ENCODE measurements at places on chromosomes 12 and 14. TPM values are rescaled to one million over a fixed set of nuclear protein-coding genes. Genes with fewer than 3 reads are reported as not detected.

The CCDC177 gene
- not detected for total RNA-seq

The SOX5 gene
- total RNA-seq: 0.18 TPM

The OTX2 gene
- not detected for total RNA-seq

DNA sequence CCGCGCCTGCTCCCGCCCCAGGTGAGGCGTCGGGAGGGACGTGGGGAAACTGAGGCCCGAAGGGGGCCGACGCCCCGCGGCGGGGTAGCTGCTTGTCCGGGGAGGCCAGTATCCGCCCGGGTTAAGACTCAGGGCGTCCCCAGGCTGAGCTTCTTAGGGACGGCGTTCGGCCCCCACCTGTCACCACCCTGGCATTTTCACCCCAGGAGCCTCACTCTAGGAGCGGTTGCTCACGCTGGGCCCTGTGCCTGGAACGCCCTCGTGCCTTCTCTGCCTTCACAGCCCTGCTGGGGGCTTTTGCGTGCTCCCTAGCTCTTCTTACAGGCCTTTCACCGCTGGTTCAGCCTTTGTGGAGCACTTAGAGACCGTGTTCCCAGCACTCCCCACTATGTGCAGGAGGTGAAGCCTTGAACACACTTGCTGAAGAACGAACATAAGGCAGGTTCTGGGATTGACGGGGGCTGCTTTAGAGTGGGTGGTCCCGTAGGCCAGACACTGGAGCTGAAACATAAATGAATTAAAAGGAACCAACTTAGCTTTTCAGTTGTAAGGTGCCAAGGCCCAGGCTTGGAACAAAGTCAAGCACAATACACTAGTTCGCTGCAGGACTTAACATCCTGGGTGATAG lies 601 bp downstream of the ZNF839 start:
- peak overlapping the region; percentile 88 for H3K27ac ChIP-seq
- H3K4me3 ChIP-seq: peak overlapping the region; percentile 69
- H3K27me3 ChIP-seq: no peaks in the 10 kb centered on the region
- peaks cover 31% of the 10 kb centered on the region for H3K4me1 ChIP-seq

GRCh38 chr12:90809940-90810339 lies 145.0 kb downstream of the CCER1 start:
- no peaks in the 10 kb centered on the region for H3K36me3 ChIP-seq
- no peak for DNase-seq
- H3K27ac ChIP-seq: no peak overlapping the region
- no peak overlapping the region for H3K4me3 ChIP-seq
- no peaks in the 10 kb centered on the region for H3K4me1 ChIP-seq

DNA sequence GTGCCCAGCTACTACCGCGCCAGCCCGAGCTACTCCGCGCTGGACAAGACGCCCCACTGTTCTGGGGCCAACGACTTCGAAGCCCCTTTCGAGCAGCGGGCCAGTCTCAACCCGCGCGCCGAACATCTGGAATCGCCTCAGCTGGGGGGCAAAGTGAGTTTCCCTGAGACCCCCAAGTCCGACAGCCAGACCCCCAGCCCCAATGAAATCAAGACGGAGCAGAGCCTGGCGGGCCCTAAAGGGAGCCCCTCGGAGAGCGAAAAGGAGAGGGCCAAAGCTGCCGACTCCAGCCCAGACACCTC lies 697 bp downstream of the HOXC10 start:
- peaks cover 26% of the 10 kb centered on the region for H3K4me1 ChIP-seq
- H3K4me3 ChIP-seq: no peak overlapping the region
- no peaks in the 10 kb centered on the region for H3K36me3 ChIP-seq
- H3K27ac ChIP-seq: no peak overlapping the region
- peaks cover 91% of the 10 kb centered on the region for H3K27me3 ChIP-seq
- DNase-seq: no peak

DNA sequence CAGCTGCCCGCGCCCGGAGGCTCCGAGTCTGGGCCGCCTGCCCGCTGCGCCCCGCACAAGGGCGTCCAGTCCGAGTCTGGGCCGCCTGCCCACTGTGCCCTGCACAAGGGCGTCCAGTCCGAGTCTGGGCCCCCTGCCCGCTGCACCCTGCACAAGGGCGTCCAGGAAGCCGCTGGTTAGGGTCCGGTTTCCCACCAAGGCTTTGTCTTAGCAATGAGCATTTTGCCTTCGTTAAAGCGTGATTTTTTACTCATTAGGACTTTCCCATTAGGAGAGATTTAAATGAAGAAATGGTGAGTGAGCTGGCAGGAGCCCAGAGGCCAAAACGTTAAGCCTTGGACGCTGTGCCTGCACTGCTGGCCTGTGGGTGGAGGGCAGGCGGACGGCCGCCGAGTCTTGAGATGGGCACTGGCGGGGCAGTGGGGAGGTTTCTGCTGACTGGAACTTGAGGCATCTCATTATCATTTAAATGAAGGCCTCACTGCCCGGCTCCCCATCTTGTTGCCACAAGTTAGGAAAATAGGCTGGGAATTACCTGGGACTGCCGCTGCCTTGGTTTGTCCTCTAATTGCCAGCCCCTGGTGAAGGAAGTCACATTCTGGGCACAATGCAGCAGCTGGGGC lies 36.0 kb downstream of the FBRSL1 start:
- no peak overlapping the region for H3K27ac ChIP-seq
- no peaks in the 10 kb centered on the region for H3K27me3 ChIP-seq
- H3K36me3 ChIP-seq: no peaks in the 10 kb centered on the region
- no peak overlapping the region for H3K4me3 ChIP-seq
- DNase-seq: no peak

DNA sequence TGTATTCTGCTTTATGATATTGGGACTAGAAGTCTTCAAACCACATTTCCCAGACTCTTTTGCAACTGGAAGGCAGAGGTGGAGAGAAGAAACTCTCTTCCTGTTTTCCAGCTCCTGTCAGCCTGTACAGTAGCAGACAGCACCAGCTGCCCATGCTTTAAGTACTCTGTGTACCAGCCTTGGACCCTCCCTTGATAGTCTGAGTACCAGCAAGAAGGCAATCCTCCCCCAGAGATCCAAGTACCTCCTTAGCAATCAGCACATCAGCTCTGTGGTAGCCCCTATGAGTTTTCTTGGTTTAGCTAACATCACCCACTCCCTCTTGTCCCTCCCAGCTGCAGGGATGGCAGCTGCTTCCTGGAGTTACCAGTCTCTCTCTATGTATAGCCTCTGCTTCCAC lies 56.3 kb downstream of the STXBP6 start:
- no peak for DNase-seq
- no peak overlapping the region for H3K27ac ChIP-seq
- no peaks in the 10 kb centered on the region for H3K36me3 ChIP-seq
- H3K27me3 ChIP-seq: peaks cover 4% of the 10 kb centered on the region
- H3K4me3 ChIP-seq: no peak overlapping the region

DNA sequence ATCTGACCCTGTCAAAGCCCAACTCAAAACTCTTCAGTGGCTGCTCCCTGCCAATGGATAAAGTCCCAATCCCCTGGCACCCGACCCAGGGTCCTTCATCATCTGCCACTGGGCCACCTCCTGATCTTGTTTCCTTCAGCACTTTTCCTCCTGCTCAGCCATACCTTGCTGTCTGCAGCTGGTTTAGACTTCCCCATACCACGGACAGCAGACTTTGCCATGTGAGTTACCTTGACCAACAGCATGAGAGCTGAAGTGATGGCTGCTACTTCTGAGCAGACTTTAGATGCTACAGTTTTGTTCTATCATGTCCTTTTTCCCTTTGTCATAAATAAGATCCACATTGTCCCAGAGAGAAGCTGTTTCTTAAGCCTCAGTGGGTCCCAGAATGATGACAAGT lies 33.3 kb upstream of the STON2 start:
- H3K36me3 ChIP-seq: no peaks in the 10 kb centered on the region
- H3K4me1 ChIP-seq: peaks cover 11% of the 10 kb centered on the region
- H3K27ac ChIP-seq: no peak overlapping the region
- DNase-seq: no peak
- peaks cover 43% of the 10 kb centered on the region for H3K27me3 ChIP-seq

DNA sequence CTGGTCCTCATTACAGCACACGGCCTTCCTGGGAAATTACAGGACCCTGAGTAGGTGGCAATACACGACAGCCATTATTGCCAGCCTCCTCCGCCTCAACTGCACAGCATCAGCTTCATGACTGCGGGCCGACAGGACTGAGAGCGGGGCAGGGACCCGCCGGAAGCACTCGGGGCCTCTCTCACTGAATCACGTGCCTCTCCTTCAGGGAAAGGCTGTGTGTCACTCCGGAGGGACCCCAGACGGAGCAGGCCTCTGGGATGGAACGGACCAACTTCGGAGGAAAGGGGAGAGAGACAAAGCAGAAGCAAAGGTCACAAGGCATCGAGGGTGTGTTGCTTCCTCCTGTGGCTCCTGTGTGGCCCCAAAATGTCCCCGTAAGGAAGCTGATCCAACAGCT lies 90.0 kb downstream of the RNF34 start:
- no peak for DNase-seq
- H3K27me3 ChIP-seq: no peaks in the 10 kb centered on the region
- no peak overlapping the region for H3K4me3 ChIP-seq
- no peaks in the 10 kb centered on the region for H3K4me1 ChIP-seq
- H3K36me3 ChIP-seq: peaks cover 8% of the 10 kb centered on the region

DNA sequence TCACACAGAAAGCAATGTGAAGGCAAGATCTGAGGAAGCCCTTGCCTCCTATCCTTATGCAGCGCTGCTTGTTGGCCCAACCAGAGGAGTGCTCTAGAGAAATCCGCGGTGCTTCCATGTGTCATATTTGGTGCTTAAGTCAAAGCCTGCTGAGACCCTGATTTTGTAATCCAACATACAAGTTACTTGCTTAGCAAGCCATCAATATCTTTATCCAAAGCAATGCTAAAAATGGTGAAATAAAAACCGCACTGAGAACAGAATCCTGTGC lies 250.0 kb downstream of the MED13L start:
- H3K27ac ChIP-seq: no peak overlapping the region
- no peaks in the 10 kb centered on the region for H3K4me1 ChIP-seq
- no peaks in the 10 kb centered on the region for H3K27me3 ChIP-seq
- DNase-seq: no peak

DNA sequence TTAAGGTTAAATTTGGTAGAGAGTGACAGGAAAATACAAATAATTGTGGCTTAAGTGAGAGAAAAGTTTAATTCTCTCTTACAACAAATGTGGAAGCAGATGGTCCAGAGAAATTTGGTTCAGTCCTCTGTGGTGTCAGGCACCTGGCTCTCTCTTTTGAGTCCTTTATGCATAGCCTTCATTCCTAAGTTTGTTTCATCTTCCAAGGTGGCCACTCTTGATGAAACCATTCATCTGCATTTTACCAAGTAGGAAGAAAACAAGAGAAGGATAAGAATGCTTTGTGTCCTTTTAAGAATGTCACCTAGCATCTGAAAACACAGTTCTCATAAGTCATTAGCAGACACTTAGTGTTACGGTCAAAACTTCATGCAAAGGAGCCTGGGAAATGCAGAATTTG lies 442.5 kb downstream of the CCER1 start:
- no peaks in the 10 kb centered on the region for H3K36me3 ChIP-seq
- H3K27ac ChIP-seq: no peak overlapping the region
- H3K4me1 ChIP-seq: no peaks in the 10 kb centered on the region
- no peak for DNase-seq

- H3K27ac ChIP-seq: no peak overlapping the region
- no peak overlapping the region for H3K4me3 ChIP-seq
- H3K36me3 ChIP-seq: no peaks in the 10 kb centered on the region
- no peaks in the 10 kb centered on the region for H3K27me3 ChIP-seq
Observed at GRCh38 chr12:77847060-77847541, 16.4 kb downstream of the NAV3 start.

DNA sequence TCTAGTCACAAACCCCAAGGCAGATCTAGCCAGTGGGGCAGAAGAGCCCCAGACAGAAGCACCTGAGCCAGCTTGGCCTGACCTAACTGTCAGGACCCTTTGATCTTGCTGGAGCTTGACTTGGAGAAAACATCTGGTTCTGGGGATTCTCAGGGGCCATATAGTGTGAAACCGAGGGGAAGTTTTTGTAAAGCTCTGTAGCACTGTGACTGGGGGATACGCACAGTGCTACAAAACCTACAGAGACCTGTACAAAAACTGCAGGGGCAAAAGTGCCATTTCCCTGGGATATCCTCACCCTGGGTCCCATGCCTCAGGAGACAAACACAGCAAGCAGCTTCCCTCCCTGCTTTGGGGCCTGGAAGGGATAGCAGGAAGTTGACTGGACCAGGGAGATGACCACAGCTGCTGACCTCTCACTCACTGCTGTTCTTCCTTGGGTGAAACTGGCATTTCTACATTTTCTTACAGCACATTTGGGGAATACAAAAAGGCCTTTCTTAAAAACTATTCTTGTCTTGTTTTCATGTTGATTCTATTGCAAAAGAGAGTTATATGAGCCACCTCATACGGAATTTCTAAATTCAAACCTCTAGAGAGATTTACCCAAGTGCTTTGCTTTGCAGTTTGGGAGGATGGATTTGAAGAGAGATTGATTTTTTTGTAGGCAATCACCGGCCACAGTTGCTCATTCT lies 140.0 kb downstream of the DAD1 start:
- no peaks in the 10 kb centered on the region for H3K36me3 ChIP-seq
- no peak overlapping the region for H3K4me3 ChIP-seq
- DNase-seq: no peak
- no peaks in the 10 kb centered on the region for H3K4me1 ChIP-seq
- H3K27ac ChIP-seq: no peak overlapping the region
- no peaks in the 10 kb centered on the region for H3K27me3 ChIP-seq

DNA sequence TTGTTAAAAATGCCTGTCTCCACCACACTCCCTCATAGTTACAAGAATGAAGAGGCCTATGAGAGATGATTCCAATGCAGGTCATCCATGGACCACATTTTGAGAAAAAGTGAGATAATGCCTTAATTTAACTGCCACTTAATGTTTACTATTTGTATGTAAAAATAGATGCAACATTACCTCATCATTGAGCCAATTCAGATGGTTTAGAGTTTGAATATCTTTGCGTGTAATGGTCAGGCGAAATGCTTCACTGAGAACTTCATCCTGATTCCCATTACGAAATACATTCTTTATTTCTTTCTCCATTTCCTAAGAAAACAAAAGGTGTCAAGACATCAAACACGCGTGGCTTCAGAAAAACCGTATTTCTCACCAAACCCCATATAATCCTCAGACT lies 42.3 kb downstream of the SENP1 start:
- H3K36me3 ChIP-seq: peaks cover 52% of the 10 kb centered on the region
- H3K27me3 ChIP-seq: no peaks in the 10 kb centered on the region
- H3K4me1 ChIP-seq: no peaks in the 10 kb centered on the region
- H3K27ac ChIP-seq: no peak overlapping the region
- DNase-seq: no peak
- no peak overlapping the region for H3K4me3 ChIP-seq

GRCh38 chr12:131091413-131091975 lies 137.8 kb downstream of the ADGRD1 start:
- H3K4me3 ChIP-seq: no peak overlapping the region
- H3K27ac ChIP-seq: no peak overlapping the region
- no peak for DNase-seq

GRCh38 chr12:102120886-102121285 lies 903 bp downstream of the PARPBP start:
- H3K27me3 ChIP-seq: no peaks in the 10 kb centered on the region
- peaks cover 15% of the 10 kb centered on the region for H3K4me1 ChIP-seq
- H3K36me3 ChIP-seq: no peaks in the 10 kb centered on the region
- DNase-seq: no peak

GRCh38 chr14:28130610-28131284 lies 635.8 kb upstream of the FOXG1 start:
- no peak overlapping the region for H3K27ac ChIP-seq
- no peak overlapping the region for H3K4me3 ChIP-seq
- no peaks in the 10 kb centered on the region for H3K27me3 ChIP-seq
- H3K4me1 ChIP-seq: no peaks in the 10 kb centered on the region
- no peaks in the 10 kb centered on the region for H3K36me3 ChIP-seq

- no peaks in the 10 kb centered on the region for H3K36me3 ChIP-seq
- H3K4me1 ChIP-seq: no peaks in the 10 kb centered on the region
- H3K27ac ChIP-seq: no peak overlapping the region
- no peak for DNase-seq
- no peaks in the 10 kb centered on the region for H3K27me3 ChIP-seq
- H3K4me3 ChIP-seq: no peak overlapping the region
Observed at GRCh38 chr12:101653503-101653902, 43.9 kb upstream of the CHPT1 start.

GRCh38 chr12:109475993-109476806 lies 900 bp downstream of the KCTD10 start:
- H3K36me3 ChIP-seq: peaks cover 4% of the 10 kb centered on the region
- H3K27me3 ChIP-seq: no peaks in the 10 kb centered on the region
- DNase-seq: no peak
